DMS 273 treated with DMSO at 0.1 percent for 48 hours (cell line): ENCODE measurements at places on chromosomes 16 and 17.

- no peak for DNase-seq
Measured at GRCh38 chr17:62051053-62051452, 14.0 kb downstream of the MED13 start.

DNA sequence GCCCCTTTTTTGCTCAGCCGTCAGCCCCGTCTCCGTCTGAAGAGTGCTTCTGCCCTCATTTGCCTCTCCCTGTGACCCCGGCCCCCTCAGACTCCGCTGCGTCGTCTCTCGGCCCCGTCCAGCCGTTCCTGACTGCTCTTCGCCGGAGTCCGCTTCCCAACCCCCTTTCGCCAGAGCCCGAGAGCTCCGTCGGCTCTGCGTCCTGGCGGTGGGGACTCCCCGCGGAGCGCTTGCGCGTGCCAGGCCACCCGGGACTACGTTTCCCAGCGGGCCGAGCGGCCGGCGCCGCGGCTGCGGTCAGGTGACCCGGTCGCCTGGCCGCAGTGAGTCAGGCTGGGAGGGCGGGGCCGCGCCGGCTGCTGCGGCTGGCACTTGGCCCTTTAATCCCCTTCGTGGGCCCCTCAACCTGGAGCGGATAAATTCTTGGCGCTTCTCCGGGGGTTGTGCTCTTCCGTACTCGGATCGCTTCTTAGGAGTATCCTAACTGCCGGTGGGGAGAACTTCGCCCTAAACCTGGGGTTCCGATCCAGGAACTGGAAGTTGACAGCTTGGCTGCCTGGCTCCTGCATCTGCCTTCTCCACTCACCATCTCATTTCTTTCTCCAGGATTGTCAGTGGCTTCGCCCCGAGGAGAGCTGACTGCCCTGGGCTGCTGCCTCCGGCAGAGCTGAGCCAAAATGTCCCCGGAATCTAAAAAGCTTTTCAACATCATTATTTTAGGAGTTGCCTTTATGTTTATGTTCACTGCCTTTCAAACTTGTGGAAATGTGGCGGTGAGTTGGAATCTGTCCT, at the start of gene MFSD11:
Gene MFSD11 (plus strand): TSS at position 444 of the 792 bp plus-strand sequence. CDS start 234 bp downstream, at position 678.
- DNase-seq: peak; percentile 90

GRCh38 chr16:64996641-64997040, 125.2 kb downstream of the CDH11 start:
- no peak for DNase-seq

DNA sequence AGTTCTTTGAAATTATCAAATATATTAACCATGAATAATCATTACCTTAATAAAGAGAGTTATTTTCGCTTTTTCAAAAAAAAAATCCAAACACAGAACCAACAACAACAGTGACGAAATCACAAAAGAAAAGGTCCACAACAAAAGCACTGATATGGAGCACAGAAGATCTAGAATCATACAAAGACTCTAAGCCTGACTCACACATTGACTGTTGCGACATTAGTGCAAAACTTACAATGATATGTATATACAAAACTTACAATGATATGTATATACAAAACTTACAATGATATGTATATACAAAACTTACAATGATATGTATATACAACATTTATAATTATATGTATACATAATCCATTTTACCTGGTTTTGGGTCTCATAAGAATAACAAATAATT, 117.7 kb downstream of the USP22 start:
- no peak for DNase-seq

DNA sequence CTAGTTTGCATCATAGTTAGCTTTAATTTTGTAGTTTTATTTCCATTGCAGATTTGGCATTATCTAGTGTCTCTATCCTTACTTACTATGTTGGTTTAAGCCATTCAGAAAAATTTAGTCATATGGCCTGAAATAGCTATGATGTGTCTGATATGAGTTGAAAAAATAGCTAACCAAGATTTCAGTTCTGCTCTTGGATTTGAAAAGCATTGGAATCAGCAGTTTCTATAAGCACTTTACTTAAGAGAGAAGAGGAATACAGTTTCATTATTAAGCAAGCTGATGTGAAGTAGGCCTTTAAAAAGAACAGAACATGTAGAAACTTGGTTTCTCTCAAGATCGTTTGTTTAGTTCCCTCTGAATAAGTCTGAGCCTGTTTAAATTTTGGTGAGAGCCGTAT, 25.9 kb downstream of the LPCAT2 start:
- no peak for DNase-seq

- DNase-seq: no peak
Measured at GRCh38 chr17:68993112-68993511, 37.9 kb upstream of the ABCA8 start.

DNA sequence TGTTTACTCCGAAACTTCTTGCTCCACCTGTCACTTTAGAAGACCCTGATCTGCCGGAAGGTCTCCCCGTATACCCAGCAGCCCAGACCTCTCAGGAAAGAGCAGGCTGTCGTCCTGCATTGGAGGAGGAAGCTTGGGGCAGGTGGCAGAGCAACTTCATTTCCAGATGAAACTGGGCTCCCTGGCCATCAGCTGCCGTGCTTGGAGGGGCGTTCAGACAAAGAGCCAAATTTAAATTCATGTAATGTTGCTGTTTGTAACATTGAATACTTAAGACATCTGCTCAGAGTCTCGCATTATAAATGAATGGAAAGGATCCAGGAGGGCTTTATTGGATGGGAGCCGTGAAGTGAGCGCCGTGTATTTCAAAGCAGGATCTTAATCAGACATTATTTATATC, 628.5 kb downstream of the MAF start:
- no peak for DNase-seq

DNA sequence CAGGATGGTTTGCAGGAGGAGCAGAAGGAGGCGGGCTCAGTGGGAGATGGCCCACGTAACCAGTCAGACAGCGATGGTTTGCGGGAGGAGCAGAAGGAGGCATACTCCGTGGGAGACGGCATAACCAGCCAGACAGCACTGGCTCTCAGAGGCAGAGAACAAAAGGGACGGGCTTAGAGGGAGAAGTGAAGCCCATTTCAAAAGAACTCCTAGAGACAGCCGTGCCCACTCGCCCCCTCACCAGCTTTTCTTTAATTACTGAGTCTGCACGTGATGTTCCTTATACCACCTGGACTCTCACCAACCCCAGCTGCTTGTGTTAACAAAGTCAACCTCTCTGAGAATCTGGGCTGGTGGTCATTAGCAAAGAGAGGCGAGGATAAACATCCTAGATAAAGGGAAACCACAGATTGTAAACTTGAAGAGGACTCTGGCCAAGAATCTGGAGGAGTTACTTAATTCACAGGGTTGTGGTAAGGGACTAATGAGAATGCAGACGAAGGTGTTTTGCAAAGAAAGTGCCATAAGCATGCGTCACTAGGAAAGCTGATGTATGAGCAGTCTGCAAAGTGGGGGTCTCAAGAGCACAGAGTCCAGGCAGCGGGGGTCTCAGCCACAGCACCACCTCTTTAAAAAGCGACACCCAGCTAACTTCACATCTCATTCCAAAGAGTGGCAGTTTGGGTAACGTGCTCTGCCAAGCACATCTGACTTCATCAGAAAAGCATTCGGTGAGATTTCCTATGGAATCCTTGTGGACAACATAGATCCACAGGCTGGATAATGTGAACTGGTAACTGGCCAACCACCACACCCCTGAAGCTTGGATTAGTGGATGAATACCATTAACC, 51.7 kb downstream of the NXN start:
- DNase-seq: no peak

DNA sequence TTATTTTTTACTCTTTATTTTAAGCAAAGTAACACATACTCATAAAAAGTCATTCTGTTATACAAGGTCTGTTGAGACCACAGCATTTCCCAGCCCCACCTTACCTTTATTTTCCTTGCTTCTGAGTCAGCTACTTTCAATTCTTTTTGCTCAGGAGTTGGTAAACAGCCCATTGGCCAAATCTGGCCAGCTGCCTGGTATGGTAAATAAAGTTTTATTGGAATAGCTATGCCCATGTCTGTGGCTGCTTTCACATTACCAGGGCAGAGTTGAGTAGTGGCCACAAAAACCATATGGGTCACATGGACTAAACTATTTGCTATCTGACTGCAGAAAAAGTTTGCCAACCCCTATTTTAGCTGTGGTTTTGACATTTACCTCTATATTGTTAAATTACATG, 3.4 kb upstream of the NSRP1 start:
- DNase-seq: no peak

DNA sequence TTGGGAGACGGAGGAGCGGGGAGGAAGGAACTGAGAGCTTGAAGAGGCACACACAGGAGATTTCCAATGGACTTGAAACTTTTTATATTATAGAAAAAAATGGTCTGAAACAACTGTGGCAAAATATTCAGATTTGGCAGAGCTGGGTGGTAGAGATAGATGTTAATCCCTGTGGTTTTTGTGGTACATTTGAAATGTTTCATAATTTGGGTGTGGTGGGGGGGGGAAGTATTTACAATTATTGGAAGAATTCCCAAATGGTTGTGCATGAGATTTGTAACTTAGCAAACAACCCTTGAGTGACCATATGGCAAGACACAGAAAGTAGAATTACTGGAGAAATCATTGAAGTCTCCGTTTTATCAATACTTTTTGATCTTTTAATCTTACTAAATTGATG, 588.8 kb upstream of the PSMD7 start:
- no peak for DNase-seq

DNA sequence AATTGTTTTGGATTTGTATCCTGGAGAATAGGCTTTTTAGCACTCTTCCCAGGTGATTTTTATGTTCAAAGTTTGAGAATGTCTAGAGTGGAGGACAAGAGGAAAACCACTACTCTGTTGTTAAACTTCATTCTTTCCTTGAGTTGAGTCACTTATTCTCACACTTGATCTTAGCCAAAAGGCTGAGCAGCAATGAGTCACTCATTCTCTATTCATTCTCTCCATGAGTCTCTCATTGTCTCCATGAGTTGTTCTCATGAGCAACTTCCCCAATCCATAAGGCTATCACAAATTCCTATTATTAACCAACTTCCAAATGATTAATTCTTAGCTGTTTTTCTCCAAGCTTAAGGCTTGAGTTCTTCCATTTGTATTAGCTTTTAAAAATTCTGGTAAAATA, 1393.3 kb downstream of the CDH8 start:
- DNase-seq: no peak

DNA sequence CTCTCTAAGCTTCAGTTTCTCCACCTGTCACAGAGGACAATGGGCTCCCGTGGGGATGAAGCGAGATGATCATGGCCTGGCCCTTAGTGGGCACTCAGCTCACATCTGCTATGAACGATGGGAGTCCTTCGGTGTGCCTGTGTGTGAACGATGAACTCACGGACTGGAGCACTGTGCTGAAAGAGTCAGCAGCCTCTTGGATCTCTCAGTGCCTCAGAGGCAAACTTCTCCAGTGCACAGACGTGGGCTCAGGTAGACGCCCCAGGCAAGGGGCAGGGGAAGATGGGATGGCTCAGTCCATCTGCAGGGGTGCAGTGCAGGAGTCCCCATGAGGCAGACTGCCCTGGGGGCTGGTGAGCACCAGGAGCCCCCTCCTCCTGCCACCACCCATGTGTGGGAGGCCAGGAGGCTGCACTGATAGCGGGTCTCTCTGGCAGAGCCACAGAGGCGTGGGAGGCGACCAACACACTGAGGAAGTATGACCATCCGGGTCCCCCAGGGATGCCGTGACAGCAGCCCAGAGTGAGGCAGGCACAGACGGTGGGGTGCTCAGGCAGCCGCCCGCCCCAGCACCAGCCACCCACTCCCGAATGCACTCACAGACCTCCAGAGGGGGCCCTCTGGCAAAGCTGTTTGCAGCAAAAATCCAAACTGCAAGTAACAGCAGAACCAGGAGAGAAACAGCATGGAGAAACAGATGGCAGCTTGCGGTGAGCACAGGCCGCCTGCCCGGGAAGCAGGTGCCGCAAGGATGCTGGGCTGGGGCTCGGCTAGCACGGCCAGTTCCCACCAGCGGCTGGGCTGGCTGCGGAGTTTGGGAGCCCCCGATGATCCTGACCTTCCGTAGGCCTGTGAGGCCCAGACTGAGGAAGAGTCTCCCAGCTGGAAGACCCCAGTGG, 82.7 kb downstream of the RPH3AL start:
- peak; percentile 57 for DNase-seq

GRCh38 chr17:54979657-54980056, 11.1 kb downstream of the STXBP4 start:
- no peak for DNase-seq

GRCh38 chr17:4948931-4949320, 596 bp upstream of the PFN1 start:
- DNase-seq: peak; percentile 58

- DNase-seq: no peak
Measured at GRCh38 chr16:71264299-71264698, 24.9 kb downstream of the CMTR2 start.

DNA sequence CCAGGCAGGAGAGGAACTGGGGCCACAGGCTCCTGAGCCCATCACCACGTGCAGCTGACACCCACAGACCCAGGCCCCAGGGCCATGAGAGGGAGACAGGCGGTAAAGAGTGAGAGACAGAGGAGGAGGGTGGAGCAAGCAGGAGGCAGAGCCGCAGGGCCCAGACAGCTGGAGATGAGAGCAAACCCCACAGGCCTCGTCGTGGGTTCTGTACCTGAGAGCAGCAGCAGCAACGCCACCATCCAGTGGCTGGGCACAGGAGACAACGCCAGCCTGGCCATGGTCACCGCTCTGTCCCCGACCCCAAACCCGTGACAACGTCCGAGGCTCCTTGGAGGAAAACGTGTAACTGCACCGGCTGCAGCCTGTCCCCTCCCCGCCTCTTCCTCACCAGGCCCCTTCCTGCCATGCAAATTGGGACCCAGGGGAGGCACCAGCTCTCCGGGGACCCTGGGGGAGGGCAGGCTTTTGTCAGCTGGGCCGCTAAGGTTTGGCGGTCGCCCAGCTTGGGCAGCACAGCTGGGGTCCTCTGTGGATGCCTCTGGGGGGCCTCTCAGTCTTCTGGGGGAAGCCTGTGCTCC, at the start of gene CD79B:
Gene CD79B (minus strand): TSS at position 351 of the 581 bp plus-strand sequence. CDS start 70 bp downstream, at position 281.
- DNase-seq: no peak

- no peak for DNase-seq
Measured at GRCh38 chr17:1752425-1753262, 9.2 kb upstream of the SERPINF1 start.

GRCh38 chr17:31068291-31068690, 26.5 kb upstream of the NF1 start:
- DNase-seq: no peak

GRCh38 chr16:49811644-49812334, 44.1 kb downstream of the ZNF423 start:
- DNase-seq: peak; percentile 65

GRCh38 chr16:71610936-71611871, 14.8 kb upstream of the MARVELD3 start:
- DNase-seq: peak; percentile 47

DNA sequence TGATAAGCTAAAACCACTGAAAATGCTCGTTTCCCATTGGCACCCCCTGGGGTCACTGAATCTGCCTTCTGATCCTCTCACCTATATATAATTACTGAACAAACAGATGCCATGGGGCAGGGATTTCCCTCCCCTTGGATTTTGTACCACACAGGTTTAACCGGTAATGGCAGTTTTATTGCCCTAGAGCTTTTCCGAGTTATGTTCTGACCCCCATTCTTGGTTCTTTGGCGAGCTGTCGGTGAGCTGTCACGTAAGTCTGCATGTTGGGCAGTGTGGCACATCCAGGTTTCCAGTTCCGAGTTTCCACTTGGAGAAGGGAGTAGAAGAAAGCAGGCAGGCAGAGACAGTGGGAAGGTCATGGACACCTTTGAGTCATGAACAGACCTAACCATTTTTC, 7.1 kb downstream of the TMEM97 start:
- DNase-seq: no peak

GRCh38 chr17:31560616-31561235, 169.3 kb downstream of the RAB11FIP4 start:
- DNase-seq: no peak

- DNase-seq: peak; percentile 6
Measured at GRCh38 chr17:11880714-11881113, 116.6 kb downstream of the ZNF18 start.
